CD4-positive, CD25-positive, alpha-beta regulatory T cell (primary cell): ENCODE measurements at places on chromosomes 12 and 14. TPM values are rescaled to one million over a fixed set of nuclear protein-coding genes. Genes with fewer than 3 reads are reported as not detected.

DNA sequence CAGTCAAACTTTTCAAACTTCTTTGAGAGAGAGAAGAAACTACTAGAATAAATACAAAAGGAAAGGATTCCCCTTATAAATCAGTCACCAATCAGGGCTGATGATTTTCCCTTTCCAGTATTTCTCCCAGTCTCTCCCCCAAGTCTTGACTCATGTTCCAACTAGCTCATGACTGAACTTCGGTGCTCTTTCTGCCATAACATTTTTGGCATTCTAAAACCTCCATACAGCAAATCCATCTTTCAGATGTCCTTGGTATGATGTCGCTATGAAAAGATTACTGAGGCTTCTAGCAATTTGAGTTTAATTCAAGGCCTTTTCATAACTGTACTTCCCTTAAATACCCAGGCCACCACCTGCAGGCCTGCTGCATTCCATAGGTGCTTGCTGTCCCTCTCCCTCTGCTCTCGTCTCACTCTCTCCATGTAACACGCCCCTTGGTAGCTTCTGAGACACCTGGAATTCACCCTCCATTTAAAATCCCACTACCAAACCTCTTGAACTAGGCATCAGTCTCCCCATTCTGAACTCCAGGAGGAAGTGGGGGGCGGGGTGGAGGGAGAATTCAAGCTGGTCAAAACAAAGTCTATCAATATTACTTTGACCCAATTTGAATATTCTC is 2.4 kb downstream of the PRKD1 start:
- no peak for DNase-seq

DNA sequence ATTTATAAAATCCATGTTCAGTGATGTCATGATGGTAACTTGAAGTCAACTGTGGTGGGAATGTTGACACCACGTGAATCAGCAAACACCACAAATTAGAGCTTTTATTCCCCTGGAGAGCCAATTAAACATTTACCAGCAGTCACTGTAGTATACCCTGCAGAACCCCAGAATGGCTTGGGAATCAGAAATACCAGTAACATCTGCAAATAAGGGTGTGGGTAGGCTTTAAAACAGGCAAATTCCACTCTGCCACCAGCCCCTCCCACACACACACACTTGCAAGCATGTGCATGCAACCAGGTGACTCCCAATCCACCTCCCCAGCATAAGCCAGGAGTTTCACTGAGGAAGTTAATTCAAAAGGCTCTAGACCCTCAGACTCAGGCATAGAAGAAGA is 63.6 kb upstream of the TMEM263 start:
- no peak for DNase-seq

Gene PTPRR
- total RNA-seq = not detected

GRCh38 chr12:131188131-131189050 is 234.7 kb downstream of the ADGRD1 start:
- DNase-seq = no peak

Gene LEMD3
- 68.9 TPM for total RNA-seq

Gene CRIP1
- total RNA-seq = 558 TPM

- DNase-seq = no peak
Measured at GRCh38 chr14:103288076-103288766, 45.8 kb upstream of the EIF5 start.

Gene KLRF2
- total RNA-seq = not detected

Gene TMTC1
- total RNA-seq = not detected

- DNase-seq = no peak
Measured at GRCh38 chr12:64931981-64932380, 107.5 kb downstream of the TBC1D30 start.

DNA sequence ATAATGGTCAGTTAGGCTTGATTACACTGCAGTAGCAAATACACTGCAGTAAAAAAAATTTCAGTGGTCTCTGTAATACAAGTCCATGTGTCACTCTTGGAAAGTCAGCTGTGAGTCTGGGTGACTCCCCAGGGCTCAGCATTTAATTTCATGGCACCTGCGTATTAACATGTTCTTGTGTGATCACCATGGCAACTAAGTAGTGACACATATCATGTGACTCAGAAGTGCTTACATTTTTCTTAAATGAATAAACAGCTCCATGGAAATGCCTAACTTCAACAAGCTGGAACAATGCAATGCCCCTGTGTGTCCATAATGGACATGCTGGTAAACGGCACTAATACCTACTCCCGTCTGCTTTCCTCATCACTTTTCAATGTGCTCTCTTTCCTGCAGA is 88.5 kb upstream of the ANO4 start:
- DNase-seq = no peak

DNA sequence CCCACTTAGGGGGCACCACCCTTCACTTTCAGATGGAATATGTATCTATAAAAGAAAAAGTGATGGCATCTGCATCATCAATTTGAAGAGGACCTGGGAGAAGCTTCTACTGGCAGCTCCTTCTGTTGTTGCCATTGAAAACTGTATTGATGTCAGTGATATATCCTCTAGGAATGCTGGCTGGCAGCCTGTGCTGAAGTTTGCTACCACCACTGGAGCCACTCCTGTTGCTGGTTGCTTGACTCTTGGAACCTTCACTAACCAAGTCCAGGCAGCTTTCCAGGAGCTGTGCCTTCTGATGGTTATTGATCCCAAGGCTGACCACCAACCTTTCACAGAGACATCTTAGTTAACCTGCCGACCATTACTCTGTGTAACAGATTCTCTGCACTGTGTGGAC is 44.7 kb downstream of the RIMKLB start:
- DNase-seq = no peak

Gene CPNE8
- 10.3 TPM for total RNA-seq

- DNase-seq = peak; percentile 68
Measured at GRCh38 chr12:132429946-132430643, 59.9 kb upstream of the FBRSL1 start.

Gene LMBR1L
- total RNA-seq = 315 TPM

- no peak for DNase-seq
Measured at GRCh38 chr14:55574988-55575387, 5.0 kb upstream of the KTN1 start.
